Breast epithelium (tissue), 4 donors: ENCODE measurements at places on chromosomes 2 and 18. TPM values are rescaled to one million over a fixed set of nuclear protein-coding genes. Genes with fewer than 3 reads are reported as not detected.

IL36RN gene
- total RNA-seq: not detected

DNA sequence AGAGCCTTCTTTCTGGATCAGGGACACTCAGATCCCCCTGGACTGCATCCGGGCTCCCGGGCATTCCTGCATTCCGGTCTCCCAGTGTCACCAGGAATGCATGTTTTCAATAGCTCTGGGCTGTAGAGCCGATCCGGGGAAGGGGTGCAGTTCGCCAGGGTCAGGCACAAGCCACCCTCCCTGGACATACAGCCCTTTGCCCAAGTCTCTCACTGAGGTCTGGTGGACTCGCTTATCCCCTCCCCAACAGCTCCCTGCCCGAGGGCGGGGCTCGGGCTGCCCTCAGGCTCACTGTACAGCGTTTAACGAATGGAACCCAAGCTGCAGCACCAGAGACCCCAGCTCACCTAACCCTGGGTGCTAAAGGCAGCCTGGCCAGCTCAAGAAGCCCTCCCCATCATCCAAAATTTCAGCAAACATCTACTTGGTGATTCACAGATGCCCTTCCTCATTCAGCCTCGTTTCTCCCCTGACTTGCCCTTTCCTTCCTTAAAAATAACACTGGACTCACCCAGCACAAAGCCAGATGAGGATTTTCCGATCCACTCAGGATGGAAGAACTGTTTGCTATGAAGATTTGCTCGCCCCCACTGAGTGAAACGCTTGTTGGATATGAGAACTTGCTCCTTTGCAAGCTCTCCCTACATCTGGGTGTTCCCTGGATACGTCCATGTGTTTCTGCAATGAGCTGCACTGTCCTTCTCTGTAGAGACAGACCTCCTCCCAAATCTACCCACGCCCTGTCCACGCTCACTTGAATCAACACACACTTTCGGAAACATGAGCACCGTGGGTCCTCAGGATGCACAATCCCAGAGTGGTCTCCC, 58.1 kb downstream of the PXDN start:
- no peak for DNase-seq

DNA sequence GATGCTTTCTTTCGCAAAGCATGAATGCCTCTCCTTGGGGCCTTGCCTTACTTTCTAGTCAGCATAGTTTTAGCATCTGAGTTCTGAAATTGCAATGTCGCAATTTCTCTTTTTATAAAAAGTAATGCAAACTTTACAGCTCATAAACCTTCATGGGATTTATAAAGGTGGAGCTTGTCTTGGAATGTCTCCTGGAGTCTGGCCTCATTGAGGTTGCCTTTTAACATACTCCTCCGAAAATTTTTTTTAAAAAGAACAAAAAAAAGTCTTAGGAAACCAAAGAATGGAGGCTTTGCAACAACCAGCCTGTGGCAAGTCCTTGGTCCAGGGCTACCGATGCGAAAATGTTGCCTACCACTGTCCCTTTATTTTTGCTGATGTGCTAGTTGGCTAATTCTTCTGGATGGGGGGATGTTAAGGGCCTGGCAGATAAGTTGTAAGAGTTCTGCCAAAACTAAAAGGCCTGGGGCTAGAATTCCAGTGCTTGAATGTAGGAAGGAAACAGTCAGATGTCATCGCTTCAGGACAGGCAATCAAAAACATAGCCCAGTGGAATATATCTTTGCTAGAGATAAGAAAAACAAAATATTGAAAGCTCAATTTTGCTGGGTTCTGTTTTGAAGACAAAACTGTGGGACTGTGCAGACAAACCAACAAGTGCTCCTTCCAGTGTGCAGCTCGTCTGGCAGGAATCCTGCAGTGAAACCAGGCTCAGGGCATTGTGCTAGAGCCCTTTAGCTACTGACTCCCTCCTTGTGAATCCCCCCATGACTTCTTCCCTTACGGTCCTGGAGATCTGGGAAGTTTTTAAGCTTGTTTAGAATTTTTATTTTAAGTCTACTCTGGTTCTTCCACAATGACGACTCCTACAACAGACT, 213.0 kb downstream of the PIEZO2 start:
- no peak for DNase-seq

- no peak for DNase-seq
Observed at GRCh38 chr18:68148863-68149262, 566.0 kb downstream of the TMX3 start.

- DNase-seq: no peak
Observed at GRCh38 chr2:4981802-4982409, 710.3 kb upstream of the SOX11 start.

GRCh38 chr18:48348739-48349138, 60.4 kb downstream of the ZBTB7C start:
- DNase-seq: no peak
